ENCODE measurements at places on chromosomes 3 and 15. TPM values are rescaled to one million over a fixed set of nuclear protein-coding genes. Genes with fewer than 3 reads are reported as not detected.

HACL1 gene
- total RNA-seq, result 20.2 TPM

ATP8B4 gene
- 1.2 TPM for total RNA-seq

- no peak overlapping the region for H3K27ac ChIP-seq
- no peaks in the 10 kb centered on the region for H3K27me3 ChIP-seq
- DNase-seq, result no peak
- no peaks in the 10 kb centered on the region for H3K4me1 ChIP-seq
Observed at GRCh38 chr3:80017369-80017768, 249.6 kb upstream of the ROBO1 start.

DNA sequence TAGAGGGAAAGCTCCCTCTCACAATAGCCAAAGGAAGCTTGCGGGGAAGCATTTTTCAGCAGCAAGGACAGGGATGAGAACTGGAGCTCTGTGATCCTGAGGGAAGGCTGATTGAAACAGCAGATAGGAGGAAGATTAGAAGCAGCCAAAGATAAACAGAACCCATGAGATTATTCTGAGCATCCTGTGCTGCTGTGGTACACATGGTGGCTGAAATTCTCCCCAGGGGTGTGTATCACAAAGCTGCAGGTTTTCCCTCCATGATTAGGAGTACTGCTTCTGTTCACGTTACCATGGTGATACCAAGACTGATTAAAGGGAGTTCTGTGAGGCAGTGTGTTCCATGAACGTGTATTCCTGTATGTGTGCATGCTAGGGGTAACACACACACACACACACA is 30.3 kb upstream of the PSMD6 start:
- no peak overlapping the region for H3K27ac ChIP-seq
- no peak overlapping the region for H3K4me3 ChIP-seq
- H3K4me1 ChIP-seq, result peaks cover 2% of the 10 kb centered on the region
- no peak for DNase-seq

- peak overlapping the region; percentile 96 for H3K27ac ChIP-seq
- peaks cover 32% of the 10 kb centered on the region for H3K4me1 ChIP-seq
- H3K27me3 ChIP-seq, result no peaks in the 10 kb centered on the region
- peaks cover 21% of the 10 kb centered on the region for H3K36me3 ChIP-seq
- DNase-seq, result no peak
Observed at GRCh38 chr3:57555306-57555705, 768 bp upstream of the PDE12 start.

GRCh38 chr3:187880441-187880840 is 135.2 kb upstream of the BCL6 start:
- H3K27ac ChIP-seq, result no peak overlapping the region
- no peak for DNase-seq
- no peaks in the 10 kb centered on the region for H3K36me3 ChIP-seq
- no peak overlapping the region for H3K4me3 ChIP-seq
- H3K4me1 ChIP-seq, result no peaks in the 10 kb centered on the region

DNA sequence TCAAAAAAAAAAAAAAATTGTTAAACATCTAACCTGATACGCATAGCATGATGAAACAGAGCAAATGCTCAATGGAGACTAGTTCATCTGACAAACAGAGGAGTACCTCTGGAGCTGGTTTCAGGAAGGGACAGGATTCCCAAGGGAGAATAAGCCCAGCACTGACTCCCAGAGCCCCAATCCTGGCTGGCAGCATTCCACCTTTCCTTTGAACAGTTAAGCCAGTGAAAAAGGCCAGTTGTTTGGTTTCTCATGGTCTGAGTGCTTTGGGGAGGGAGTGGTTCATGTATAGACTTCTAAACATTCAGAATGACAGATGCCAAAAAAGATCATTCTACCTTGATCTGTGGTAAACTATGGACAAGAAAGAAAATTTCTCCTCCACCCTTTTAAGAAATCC is 277.9 kb upstream of the RARB start:
- no peak overlapping the region for H3K27ac ChIP-seq
- no peaks in the 10 kb centered on the region for H3K4me1 ChIP-seq
- DNase-seq, result no peak
- H3K27me3 ChIP-seq, result no peaks in the 10 kb centered on the region
- H3K4me3 ChIP-seq, result no peak overlapping the region

- no peaks in the 10 kb centered on the region for H3K36me3 ChIP-seq
- no peak overlapping the region for H3K27ac ChIP-seq
- H3K27me3 ChIP-seq, result no peaks in the 10 kb centered on the region
- H3K4me3 ChIP-seq, result no peak overlapping the region
Observed at GRCh38 chr3:17431004-17431403, 311.4 kb downstream of the TBC1D5 start.

GRCh38 chr3:87792534-87793336 is 266.1 kb downstream of the CGGBP1 start:
- DNase-seq, result no peak
- H3K27me3 ChIP-seq, result peaks cover 41% of the 10 kb centered on the region
- no peak within 1 kb of the TSS for H3K27ac ChIP-seq
- H3K4me3 ChIP-seq, result peak within 1 kb of the TSS; percentile 61

- H3K4me1 ChIP-seq, result peaks cover 98% of the 10 kb centered on the region
- H3K27ac ChIP-seq, result peak overlapping the region; percentile 78
- H3K36me3 ChIP-seq, result no peaks in the 10 kb centered on the region
- DNase-seq, result no peak
- no peaks in the 10 kb centered on the region for H3K27me3 ChIP-seq
Observed at GRCh38 chr3:152319256-152319655, 50.5 kb downstream of the MBNL1 start.
